GM12864 (cell line): ENCODE measurements at places on chromosomes 16 and 17.

- no peak for DNase-seq
These were observed 2.0 kb downstream of the VAMP2 start for GRCh38 chr17:8160741-8161221.

- DNase-seq, result no peak
These were observed 76.7 kb downstream of the PLD6 start for GRCh38 chr17:17129466-17129865.

DNA sequence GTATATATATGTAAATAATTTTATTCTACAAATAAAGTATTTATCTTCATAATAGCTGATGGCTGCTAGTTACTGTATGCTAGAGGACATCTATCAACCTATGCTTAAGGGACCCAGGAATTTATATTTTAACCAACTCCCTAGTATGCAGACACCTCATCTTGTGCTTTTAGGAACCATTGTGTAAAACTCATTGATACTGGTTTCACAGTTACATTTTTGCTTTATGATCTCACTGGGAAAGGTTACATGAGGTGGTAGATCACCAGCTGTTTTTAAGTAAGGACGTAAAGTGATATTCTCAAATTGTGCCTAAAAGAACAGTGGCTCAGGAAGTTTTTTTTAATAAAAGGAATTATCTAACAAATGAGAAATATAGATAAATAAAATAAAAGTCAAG, 56.4 kb downstream of the VMP1 start:
- DNase-seq, result no peak

DNA sequence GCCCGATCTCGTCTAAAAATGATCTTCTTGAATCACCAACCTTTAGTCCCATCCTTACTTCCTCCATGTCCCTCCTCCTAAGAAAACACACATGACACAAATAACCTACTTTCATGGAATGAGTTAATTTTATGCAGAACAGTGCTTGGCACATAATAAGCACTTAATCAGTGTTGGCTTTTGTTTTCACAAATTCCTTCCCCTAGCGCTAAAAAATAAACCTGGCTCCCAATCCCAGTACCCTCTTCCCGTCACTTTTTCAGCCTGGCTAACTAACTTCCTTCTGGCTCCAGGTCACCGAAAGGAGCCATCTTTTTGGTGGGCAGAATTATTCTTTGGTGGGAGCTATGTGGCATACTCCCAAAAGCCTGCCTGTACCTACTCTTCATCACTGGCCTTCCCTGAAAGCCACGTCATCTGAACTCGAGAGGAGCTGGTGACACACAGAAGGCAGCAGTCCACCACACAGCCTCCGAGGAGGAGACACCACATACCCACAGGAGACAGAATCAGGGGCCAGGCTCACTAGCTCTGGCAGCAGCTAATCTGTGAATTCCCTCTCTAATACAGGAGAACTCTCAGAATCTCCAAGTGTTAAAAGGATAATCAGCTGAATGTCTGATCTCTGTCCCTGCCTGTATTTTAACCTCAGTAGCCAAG, 114.5 kb downstream of the SMG6 start:
- no peak for DNase-seq

- no peak for DNase-seq
These were observed 312.2 kb downstream of the TMEM114 start for GRCh38 chr16:8278031-8278580.

GRCh38 chr16:85250147-85250463, 137.8 kb upstream of the CIBAR2 start:
- no peak for DNase-seq

GRCh38 chr17:65442250-65442649, 119.2 kb downstream of the AXIN2 start:
- DNase-seq, result no peak

GRCh38 chr17:74354123-74354522, 7.5 kb downstream of the BTBD17 start:
- no peak for DNase-seq

DNA sequence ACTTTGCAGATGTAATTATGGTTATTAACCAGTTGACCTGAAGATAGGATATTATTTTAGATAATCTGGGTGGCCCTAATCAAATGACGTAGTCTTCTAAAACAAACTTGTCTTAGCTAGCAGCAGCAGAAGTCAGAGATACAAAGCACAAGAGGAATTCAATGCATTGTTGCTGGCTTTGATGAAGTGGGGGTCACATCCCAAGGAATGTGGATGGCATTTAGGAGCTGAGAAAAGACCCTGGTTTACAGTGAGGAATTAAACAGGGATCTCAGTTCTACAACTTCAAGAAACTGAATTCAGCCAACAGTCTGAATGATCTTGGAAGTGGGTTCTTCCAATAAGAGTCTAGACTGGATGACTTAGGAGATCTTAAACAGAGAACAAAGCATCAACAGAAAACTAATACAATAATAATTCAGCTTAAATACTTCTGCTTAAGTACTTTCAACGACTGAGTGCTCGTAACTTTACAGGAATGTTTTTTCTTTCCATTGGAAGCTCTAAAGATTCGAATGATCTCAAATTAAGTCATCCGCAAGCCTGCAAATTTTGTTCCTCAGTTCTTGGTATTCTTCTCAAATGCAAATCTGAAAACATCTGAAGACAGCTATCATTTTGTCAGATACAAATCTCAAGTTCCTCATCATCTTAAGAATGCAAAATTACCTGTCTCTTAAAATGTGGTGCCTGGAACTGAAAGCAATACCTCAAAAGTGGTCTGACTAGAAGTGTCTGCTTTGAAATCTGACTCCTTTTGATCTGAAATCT, 3.3 kb downstream of the C16orf46 start:
- DNase-seq, result no peak

GRCh38 chr17:1709971-1710806, at the start of gene TLCD2:
Gene TLCD2, minus strand, starts transcription at chr17:1710377. Its CDS starts 135 bp downstream, at chr17:1710242.
- no peak for DNase-seq

- DNase-seq, result peak; percentile 66
These were observed at the start of gene FBXO47 for GRCh38 chr17:38967290-38967738. Gene FBXO47, minus strand, starts transcription at chr17:38967403. Its CDS starts 4,378 bp downstream, at chr17:38963025.

GRCh38 chr17:49290690-49291359, 60.2 kb upstream of the PHOSPHO1 start:
- DNase-seq, result no peak

DNA sequence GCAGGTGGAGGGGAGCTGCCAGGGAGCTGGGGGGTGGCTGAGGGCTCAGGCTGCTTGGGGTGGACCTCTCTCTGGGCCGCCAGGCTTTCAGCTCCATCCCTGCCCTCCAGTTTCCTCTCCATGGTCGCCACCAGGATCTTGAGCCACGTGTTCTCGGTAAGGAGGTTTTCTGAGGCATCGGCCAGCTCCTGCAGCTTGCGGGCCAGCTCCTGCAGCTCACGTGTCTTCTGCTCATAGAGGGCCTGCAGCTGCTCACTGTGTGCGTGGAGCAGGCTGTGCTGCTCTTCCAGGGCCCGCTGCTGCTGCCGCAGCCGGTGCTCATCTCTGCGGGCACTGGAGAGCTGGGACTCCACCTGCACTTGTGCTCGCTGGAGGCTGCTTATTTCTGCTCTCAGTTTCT, 11.0 kb downstream of the SNN start:
- DNase-seq, result no peak

DNA sequence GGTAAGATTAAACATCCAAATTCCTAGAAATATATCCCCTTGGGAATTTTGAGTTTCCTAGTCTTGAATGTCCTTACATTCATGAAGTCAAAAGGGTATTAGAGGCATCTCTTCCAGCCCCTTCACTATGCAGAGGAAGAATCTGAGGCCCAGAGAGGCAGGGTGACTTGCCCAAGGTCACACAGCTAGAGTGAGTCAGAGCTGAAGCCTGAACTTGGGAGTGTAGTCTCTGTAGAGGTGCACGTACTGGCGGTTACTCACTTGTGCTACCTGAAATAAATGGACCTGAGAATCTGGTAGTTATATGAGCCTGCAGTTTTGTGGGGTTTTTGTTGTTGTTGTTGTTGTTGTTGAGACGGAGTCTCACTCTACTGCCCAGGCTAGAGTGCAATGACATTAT, 164.0 kb downstream of the XYLT1 start:
- DNase-seq, result no peak

GRCh38 chr16:49537924-49538459, 164.4 kb downstream of the C16orf78 start:
- no peak for DNase-seq

GRCh38 chr16:57621521-57622271, 6.7 kb upstream of the ADGRG1 start:
- DNase-seq, result no peak

- no peak for DNase-seq
These were observed 35.8 kb upstream of the ADGRG1 start for GRCh38 chr16:57592591-57593003.

DNA sequence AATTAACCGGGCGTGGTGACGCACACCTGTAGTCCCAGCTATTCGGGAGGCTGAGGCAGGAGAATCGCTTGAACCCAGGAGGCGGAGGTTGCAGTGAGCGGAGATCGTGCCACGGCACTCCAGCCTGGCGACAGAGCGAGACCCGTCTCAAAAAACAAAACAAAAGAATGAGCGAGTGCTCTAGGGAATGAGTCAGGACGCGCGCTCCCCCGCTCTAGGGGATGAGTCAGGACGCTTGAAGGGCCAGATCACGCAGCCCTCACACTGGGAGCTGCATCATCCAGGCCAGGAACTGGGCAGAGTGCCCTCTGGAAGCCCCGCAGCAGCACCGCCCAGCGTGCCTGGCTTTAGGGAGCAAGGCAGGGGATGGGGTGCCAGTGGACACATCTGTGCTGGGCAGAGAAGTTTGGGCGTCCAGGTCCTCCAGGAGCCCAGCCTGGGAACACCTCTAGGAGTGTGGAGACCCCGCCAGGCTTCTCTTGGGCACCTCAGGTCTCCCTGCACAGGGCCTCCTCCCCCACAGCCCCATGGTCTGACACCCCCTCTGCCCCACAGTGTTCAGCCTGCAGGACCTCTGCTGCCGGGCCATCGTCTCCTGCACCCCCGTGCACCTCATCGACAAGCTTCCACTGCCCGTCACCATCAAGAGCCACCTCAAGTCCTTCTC, 3.9 kb upstream of the WFIKKN1 start:
- no peak for DNase-seq

GRCh38 chr17:65564793-65565192, 3.3 kb upstream of the AXIN2 start:
- no peak for DNase-seq

- DNase-seq, result no peak
These were observed 6.1 kb downstream of the PIK3R5 start for GRCh38 chr17:8959312-8959918.

- DNase-seq, result no peak
These were observed 34.2 kb upstream of the NLRP1 start for GRCh38 chr17:5618476-5618875.

- no peak for DNase-seq
These were observed 360.7 kb downstream of the PMP22 start for GRCh38 chr17:14904386-14904785.

DNA sequence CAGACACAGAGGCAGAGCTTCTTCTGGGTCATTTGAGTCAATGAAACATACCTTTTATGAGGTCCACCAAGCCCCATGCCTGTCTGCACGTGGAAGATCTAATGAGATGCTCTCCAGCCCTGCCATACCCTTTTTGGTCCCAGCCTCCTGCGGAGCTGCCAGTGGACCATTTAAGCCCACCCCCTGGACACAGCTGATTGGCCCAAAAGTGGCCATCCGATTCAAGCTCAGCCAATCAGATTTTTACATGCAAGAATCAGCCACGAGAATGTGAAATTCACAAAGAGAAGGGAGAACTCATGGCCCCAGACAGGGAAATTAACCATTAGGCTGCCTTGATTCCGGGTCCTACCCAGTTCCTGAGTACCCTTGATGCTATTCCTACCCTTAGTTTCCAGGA, 231.0 kb upstream of the EEF2KMT start:
- DNase-seq, result no peak

DNA sequence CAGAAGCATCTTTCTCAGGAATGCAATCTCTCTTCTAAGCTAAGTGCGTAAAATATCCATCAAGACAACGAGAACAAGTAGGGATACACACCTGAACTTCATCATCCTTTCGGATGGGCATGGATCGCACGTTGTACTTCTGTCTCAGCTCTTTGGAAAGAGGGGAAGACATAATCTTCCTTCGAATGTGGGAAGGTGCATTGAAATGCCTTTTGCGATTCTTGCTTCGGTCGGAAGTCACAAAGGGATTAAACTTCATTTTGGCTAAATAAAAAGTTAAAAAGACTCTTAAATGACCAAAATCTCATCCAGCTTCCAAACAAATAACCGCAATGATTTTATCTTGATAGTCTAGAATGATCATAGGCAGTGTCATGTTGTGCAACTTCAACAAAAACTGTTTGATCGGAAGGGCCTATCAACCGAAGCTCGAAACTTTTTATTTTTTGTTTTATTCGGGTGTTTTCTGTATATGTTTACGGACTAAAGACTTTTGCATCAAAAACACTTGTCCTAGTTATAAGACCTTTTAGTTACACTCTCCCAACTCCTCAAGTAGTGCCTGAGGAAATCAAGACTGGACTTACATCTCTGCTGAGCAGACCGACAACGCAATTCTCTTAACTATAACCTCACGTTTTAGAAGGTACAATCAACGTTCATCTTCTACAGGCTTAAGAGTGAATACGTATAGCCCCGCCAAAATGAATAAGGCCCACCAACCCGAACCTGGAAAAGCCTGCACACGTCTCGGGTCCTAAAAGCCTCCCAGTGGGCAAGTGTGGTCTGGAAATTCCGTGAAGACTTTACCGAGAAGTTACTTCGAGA, 727 bp downstream of the RPL26 start:
- DNase-seq, result no peak

GRCh38 chr17:22268214-22268911, 576.0 kb downstream of the KCNJ18 start:
- no peak for DNase-seq

DNA sequence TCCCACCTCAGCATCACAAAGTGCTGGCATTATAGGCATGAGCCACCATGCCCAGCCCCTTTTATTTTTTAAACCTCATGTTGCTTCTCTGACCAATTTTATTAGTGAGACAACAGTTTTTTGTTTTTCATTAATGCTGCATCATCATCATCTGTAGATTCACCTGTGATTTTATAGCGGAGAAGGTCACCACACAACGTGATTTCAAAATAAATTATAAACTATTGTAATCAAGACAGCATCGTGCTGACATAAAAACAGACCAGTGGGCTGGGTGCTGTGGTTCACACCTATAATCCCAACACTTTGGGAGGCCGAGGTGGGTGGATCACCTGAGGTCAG, 28.7 kb upstream of the METTL9 start:
- DNase-seq, result no peak

DNA sequence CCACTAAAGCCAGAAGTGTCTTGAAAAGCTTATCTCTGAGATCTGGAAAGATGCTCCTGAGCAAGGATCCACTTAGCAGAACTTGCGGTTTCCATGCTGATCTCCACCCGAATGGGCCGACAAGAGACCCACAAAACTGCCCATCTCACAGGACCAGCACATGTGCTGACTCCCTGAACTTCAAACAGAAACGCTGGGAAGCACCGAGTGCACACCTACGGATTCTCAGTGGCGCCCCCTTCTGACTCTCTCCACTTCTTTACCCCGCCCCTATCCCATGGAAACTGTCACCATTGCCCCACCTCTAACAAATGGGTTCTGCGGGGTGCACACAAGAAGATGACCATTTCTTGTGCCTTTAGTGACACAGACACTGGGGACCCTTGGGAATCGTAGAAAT, 21.4 kb downstream of the CDRT4 start:
- no peak for DNase-seq

- no peak for DNase-seq
These were observed 33.3 kb downstream of the BAHCC1 start for GRCh38 chr17:81428516-81428915.

- no peak for DNase-seq
These were observed 58.8 kb downstream of the SLFN11 start for GRCh38 chr17:35314415-35315216.

GRCh38 chr16:72921620-72922019, 126.3 kb downstream of the ZFHX3 start:
- no peak for DNase-seq
